Activated CD8-positive, alpha-beta memory T cell treated with anti-CD3 and anti-CD28 coated beads for 48 hours (primary cell): ENCODE measurements at places on chromosomes 5 and 9.

DNA sequence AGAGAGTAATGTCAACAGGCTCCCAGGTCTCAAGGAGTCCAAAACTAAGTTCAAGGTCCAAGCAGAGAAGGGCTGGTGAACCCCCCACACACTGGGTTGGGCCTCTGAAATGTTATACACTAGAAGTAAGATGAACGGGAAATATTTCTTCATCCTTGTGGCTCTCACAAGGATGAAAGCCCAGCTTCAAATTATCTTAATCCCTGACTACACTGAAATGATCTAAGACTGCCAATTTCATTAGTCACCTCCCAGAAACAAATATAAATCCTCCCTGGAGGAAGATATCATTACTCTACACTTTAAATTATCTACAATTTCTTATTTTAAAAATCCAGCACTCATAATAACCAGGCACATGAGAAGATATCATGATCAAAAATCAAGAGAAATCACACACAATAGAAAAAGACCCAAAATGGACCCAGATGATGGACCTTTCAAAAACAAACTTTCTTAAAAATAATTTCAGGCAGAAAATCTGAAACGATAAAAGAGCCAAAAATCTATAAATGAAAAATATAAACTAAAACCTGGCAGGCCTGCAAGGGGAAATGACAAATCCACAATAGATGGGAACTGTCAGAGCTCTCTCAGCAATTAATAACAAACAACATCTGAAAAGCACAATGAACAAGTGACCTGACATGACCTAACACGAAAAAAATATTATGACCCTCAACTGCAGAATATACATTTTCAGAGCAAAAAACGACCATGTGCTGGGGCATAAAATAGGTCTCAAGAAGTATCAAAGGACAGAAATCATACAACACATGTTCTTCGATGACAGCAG, 117.4 kb downstream of the GPR21 start:
- DNase-seq = no peak

GRCh38 chr5:83484294-83484693, 12.8 kb downstream of the VCAN start:
- DNase-seq = no peak

GRCh38 chr9:134778841-134779411, 101.7 kb upstream of the FCN2 start:
- DNase-seq = no peak

- DNase-seq = no peak
Measured at GRCh38 chr5:21834863-21835262, 1018.3 kb downstream of the CDH12 start.

- no peak for DNase-seq
Measured at GRCh38 chr5:135831439-135831838, 3.0 kb upstream of the SLC25A48 start.
